ENCODE measurements at places on chromosomes 5 and 9.

DNA sequence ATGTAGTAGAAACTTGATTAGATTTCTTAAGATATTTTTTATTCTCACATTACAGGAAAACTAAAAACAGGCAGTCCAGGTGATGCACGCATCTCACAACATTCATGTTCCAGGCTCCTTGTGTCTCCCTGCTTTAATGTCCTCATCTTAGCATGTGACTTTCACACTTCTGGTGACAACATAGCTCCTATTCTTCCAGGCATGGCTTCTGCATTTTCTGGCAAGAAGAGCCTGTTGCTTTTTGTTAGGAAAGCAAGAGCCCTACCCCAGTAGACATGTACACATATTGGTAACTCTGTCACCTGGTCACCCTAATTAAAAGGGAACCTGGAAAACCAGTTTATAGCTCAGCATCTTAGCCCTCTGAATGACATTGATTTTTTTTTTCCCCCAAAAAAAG is 92.5 kb downstream of the PPIC start:
- DNase-seq: no peak

GRCh38 chr9:91718071-91718470 is 232.0 kb downstream of the ROR2 start:
- no peak for DNase-seq

DNA sequence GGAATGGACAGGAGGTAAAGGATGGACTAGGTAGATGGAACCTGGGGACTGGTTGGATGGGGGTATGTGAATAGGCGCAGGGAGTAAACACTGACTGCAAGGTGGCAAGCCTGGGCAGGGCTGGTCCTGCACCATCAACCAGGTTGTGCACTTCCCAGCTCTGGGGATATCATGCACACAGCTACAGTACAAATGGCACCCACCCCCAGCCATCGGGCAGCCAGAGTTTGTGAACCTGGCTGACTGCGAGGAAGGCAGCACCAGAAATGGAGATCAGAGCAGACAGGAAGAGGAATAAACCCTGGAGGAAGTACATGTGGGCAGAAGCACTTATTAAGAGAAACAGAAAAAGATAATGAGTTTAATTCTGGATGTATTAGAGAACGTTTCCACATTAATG is 229.1 kb downstream of the ESM1 start:
- no peak for DNase-seq

GRCh38 chr5:112382886-112383285 is 36.2 kb downstream of the EPB41L4A start:
- no peak for DNase-seq

GRCh38 chr5:120567921-120568320 is 103.8 kb downstream of the PRR16 start:
- no peak for DNase-seq

DNA sequence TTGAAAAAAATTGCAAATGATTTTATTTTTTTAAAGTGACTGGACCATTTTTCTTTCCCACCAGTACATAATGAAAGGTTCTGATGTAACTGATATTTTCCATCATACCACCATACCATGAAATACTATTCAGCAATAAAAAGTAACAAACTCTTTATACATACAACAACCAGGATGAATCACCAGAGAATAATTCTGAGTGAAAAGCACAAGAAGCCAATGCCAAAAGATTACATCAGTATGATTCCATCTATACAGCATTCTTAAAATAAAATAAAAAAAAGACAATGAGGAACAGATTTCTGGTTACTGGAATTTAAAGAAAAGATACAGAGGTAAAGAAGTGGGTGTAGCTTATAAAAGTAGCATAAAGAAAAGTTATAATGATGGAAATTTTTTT is 423.7 kb upstream of the ST8SIA4 start:
- no peak for DNase-seq

All from NCI-H1417 treated with DMSO at 0.1 percent for 48 hours (cell line).